Activated naive CD8-positive, alpha-beta T cell treated with anti-CD3 and anti-CD28 coated beads, Interleukin-2, amount 10 ng/mL, durations not matched to agents 7 days and 5 days (primary cell): ENCODE measurements at places on chromosomes 2 and 18. TPM values are rescaled to one million over a fixed set of nuclear protein-coding genes. Genes with fewer than 3 reads are reported as not detected.

DNA sequence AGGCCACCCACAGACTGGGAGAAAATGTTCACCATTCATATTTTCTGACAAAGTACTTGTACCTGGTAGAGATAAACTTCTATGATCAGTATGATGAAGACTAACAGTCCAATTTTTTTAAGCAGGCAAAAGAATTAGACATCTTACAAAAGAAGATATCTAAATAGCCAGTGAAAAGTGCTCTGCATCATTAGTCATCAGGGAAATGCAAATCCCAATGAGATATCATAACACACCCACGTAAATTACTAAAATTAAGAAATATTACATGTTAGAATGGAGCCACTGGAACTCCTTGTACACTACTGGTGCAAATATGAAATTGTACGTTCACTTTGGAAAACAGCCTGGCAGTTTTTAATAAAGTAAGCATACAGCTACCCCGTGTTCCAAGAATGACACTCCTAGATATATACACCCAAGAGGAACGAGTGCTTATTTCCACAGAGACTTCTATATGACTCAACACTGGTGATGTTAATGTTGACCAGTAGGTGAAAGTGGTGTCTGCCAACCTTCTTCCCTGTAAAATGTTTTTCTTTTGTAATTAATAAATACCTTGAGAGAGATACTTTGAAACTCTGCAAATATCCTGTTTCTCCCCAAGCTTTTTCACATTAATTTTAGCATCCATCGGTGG, 80.3 kb downstream of the NPAS2 start:
- H3K4me1 ChIP-seq, result peaks cover 2% of the 10 kb centered on the region
- DNase-seq, result no peak
- no peak overlapping the region for H3K27ac ChIP-seq
- peaks cover 1% of the 10 kb centered on the region for H3K36me3 ChIP-seq
- H3K4me3 ChIP-seq, result no peak overlapping the region

DNA sequence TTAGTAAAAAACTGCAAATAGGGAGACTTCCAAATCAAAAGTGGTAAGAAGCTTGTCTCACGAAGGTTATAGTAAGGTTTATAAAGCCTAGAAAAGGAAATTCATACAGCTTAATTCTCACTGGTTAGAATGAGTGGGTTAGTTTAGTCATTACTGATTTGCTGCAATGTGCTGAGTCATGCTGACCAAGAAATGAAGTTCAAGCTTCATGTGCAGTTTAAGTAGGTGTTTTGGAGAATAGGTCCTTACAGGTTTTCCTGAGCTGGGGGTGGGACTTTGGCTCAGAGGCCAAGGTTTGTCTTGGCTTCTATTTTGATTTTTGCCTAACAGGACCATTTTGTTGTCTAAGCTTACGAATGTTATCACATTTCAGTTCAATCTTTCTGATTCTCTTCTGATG, 15.1 kb downstream of the CLIP4 start:
- H3K4me3 ChIP-seq, result no peak overlapping the region
- no peak overlapping the region for H3K27ac ChIP-seq
- DNase-seq, result no peak
- H3K4me1 ChIP-seq, result peaks cover 8% of the 10 kb centered on the region

GRCh38 chr2:5674026-5674340, 18.2 kb upstream of the SOX11 start:
- H3K27ac ChIP-seq, result no peak overlapping the region
- no peak overlapping the region for H3K4me3 ChIP-seq
- no peaks in the 10 kb centered on the region for H3K36me3 ChIP-seq
- H3K27me3 ChIP-seq, result peaks cover 18% of the 10 kb centered on the region

- peaks cover 41% of the 10 kb centered on the region for H3K4me1 ChIP-seq
- H3K36me3 ChIP-seq, result peaks cover 2% of the 10 kb centered on the region
- peak overlapping the region; percentile 80 for H3K27ac ChIP-seq
- H3K27me3 ChIP-seq, result no peaks in the 10 kb centered on the region
- no peak for DNase-seq
- no peak overlapping the region for H3K4me3 ChIP-seq
Measured at GRCh38 chr2:113214141-113214540, 40.4 kb downstream of the PSD4 start.

GRCh38 chr2:101961338-101962191, 30.2 kb upstream of the IL1R2 start:
- DNase-seq, result no peak
- H3K27me3 ChIP-seq, result peaks cover 4% of the 10 kb centered on the region
- H3K36me3 ChIP-seq, result no peaks in the 10 kb centered on the region
- H3K4me1 ChIP-seq, result no peaks in the 10 kb centered on the region

DNA sequence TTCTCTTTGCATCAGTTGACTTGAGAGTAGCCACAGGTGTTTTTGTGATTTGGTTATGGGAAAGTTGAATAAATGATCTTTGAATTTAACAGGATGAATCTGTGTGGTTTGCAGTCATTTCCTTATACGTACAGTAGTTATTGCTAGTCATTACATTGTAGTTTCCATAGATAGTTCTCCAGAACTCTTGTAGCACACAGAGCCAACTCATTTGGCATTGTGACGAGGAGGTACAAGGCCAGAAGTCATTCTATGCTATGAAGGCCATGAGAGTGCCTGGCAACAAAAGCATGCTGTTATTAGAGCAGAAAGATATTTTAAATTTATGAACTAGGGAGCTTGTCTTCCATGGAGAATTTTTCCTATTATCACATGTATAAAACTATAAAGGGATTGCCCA, 973.0 kb upstream of the CHAC2 start:
- H3K27me3 ChIP-seq, result no peaks in the 10 kb centered on the region
- H3K36me3 ChIP-seq, result no peaks in the 10 kb centered on the region
- no peak for DNase-seq
- H3K27ac ChIP-seq, result no peak overlapping the region
- H3K4me1 ChIP-seq, result no peaks in the 10 kb centered on the region
- H3K4me3 ChIP-seq, result no peak overlapping the region

The MRO gene
- total RNA-seq, result not detected

The INHA gene
- not detected for total RNA-seq

GRCh38 chr18:27014841-27015240, 149.3 kb upstream of the AQP4 start:
- H3K4me3 ChIP-seq, result no peak overlapping the region
- H3K27ac ChIP-seq, result no peak overlapping the region

DNA sequence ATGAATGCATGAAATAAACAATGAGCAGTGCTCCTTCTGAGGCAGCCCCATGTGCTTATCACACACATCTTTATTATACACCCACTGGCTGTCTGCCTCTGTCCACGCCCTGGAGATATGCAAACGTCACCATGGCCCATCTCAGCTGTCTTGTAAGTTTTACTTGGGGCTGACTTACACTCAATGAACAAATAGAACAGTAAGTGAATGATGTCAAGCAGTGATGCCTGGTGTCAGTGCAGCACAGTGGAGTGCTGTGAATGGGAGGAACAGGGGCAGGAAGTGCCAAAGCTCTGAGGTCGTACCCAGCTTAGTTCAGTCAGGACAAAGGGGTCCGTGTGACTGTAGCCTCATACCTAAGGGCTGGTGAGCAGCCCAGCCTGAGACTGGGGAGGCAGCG, 659.5 kb upstream of the HS6ST1 start:
- H3K27ac ChIP-seq, result no peak overlapping the region
- H3K36me3 ChIP-seq, result no peaks in the 10 kb centered on the region
- no peak overlapping the region for H3K4me3 ChIP-seq
- DNase-seq, result no peak
- no peaks in the 10 kb centered on the region for H3K27me3 ChIP-seq
- H3K4me1 ChIP-seq, result no peaks in the 10 kb centered on the region

The GCG gene
- not detected for total RNA-seq

DNA sequence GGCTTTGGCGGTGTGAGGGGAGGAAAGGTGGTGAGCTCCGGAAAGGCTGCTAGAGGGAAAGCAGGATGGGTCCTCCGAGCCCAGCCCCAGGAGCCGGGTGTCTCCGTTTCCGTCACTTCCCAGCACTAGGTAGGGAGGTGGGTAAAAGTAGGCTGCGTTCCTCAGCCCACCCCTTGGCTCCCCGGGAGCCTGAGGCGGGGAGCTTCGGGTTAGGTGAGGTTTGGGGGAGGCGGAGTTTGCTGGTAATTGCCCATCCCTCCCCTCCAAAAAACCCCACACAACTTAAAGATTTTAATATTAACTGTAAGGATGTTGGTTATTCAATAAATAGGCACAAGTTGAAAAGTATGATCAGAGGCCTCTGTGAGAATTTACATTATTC, 552 bp upstream of the ATF2 start:
- peaks cover 20% of the 10 kb centered on the region for H3K4me1 ChIP-seq
- H3K4me3 ChIP-seq, result peak overlapping the region; percentile 93
- peak overlapping the region; percentile 91 for H3K27ac ChIP-seq
- no peaks in the 10 kb centered on the region for H3K27me3 ChIP-seq

- H3K4me1 ChIP-seq, result no peaks in the 10 kb centered on the region
- no peak for DNase-seq
- H3K27ac ChIP-seq, result no peak overlapping the region
- H3K36me3 ChIP-seq, result no peaks in the 10 kb centered on the region
Measured at GRCh38 chr18:420661-421246, 79.7 kb downstream of the COLEC12 start.

DNA sequence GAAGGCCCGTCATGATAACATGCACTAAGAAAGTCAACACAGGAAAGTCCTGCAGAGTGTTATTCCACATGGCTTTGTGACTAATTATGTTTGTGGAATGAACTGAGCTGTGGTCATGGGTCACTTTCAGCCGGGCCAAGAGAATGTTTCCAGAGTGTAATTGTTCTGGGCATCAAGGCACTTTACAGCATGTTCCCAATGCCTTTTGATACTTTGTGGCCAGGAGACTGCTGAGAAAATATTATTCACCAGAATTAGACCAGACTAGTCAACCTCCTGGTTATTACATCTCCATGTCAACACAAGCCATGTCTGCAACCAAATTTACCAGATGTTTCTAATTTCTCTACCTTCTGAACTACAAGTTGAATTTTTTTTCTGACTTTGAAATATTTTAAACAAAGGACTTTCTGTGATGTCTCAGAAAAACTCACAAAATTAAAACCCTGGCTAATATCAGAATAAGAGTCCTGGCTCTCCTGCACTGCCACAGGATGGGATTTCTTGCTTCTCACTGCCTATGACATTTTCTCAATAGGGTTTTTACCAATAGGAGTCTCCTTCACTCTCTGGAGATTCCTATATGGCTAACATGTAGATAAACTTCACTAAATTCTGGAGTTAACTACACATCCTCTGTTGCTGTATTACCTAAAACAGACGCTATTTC, 90.6 kb upstream of the WDR75 start:
- DNase-seq, result no peak
- peaks cover 13% of the 10 kb centered on the region for H3K4me1 ChIP-seq
- H3K36me3 ChIP-seq, result peaks cover 10% of the 10 kb centered on the region
- no peaks in the 10 kb centered on the region for H3K27me3 ChIP-seq

GRCh38 chr2:43400508-43400907, 174.1 kb upstream of the ZFP36L2 start:
- H3K27me3 ChIP-seq, result no peaks in the 10 kb centered on the region
- no peak overlapping the region for H3K27ac ChIP-seq
- no peak for DNase-seq
- H3K4me3 ChIP-seq, result no peak overlapping the region
- peaks cover 2% of the 10 kb centered on the region for H3K4me1 ChIP-seq

DNA sequence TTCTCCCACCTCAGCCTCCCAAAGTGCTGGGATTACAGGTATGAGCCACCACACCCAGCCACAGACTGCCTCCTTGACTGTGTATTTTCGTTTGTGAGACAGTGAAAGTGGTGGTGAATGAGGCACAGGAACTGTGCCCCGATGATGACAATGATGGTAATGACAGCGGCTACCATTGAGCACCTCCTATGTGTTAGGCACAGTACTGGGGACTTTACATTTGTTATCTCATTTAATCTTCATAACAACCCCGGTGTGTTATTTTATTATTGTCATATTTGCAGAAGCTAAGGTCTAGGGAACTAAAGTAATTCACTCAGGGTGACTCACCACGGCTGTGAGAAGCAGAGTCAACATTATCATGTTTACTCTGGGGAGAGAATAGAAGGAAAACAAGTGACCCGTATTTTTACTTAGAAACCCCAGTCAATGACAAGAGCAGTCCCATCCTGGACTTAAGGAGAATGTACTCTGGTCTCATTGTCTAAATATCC, 77.6 kb upstream of the ALPP start:
- H3K36me3 ChIP-seq, result peaks cover 32% of the 10 kb centered on the region
- DNase-seq, result no peak
- no peak overlapping the region for H3K27ac ChIP-seq
- no peaks in the 10 kb centered on the region for H3K27me3 ChIP-seq
- H3K4me3 ChIP-seq, result no peak overlapping the region

DNA sequence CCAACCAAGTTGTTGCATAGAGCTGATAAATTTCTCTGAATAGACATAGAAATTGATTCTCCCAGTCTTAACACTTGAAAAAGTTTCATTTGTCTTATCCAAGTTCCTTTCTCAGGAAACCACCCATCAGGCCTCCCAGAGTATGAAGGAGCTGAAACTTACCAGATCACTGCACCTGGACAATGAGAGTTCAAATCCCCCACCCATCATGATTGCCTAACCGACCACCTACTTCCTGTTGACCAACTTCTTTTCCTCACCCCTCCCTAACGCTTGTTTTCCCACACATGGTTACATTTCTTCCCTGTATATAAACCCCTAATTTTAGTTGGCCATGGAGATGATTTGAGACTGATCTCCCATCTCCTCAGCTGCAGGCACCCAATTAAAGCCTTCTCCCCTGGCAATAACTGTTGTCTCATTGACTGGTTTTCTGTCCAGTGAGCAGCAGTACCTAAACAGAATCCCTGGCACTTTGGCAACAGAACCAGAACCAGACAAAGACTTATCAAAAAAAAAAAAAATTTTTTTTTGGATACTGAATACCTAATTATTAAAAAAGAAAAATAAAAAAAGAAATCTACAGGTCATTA, 103.0 kb downstream of the SPIRE1 start:
- no peak overlapping the region for H3K27ac ChIP-seq
- H3K4me1 ChIP-seq, result no peaks in the 10 kb centered on the region
- H3K27me3 ChIP-seq, result no peaks in the 10 kb centered on the region
- DNase-seq, result no peak
